ENCODE measurements at places on chromosomes 11 and 22.

GRCh38 chr11:110338684-110339083, 42.3 kb upstream of the RDX start:
- no peak for DNase-seq

DNA sequence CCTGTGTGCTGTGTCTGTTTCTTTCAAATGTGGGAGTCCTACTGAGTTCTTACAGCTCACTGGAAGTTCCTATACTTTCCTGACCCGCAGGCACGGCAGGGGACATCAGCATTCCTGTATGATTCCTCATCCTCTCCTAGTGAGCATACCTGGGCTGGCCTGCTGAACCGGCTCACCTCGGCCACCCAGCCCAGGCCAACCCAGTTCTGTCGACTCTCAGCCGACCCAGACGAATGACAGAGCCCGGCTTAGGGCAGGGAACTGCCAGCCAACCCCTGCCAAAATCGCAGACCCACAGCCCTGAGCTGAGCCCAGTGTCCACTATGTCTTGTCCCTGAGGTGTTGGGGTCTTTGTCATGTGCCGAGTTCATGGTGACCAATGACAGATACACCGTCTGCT, 339.7 kb downstream of the BRD1 start:
- peak; percentile 67 for DNase-seq

- DNase-seq, result peak; percentile 94
These were observed 13.2 kb downstream of the POLA2 start for GRCh38 chr11:65274735-65275682.

GRCh38 chr11:12185106-12185690, 74.8 kb downstream of the MICAL2 start:
- no peak for DNase-seq

DNA sequence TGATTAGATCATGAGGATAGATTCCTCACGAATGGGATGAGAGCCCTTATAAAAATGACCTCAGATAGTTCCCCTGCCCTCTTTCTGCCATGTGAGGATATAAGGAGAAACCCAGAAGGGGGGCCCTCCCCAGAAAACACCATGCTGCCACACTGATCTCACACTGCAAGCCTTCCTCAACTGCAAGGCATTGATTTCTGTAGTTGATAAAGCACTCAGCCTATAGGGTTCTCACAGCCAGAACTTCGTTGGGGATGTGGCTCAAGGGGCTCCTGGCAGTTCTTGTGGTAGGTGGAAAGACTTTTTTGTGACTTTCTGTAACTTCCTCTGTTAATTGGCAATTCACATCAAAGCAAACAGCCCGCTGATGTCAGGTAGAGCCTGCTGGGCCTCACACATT, 108.9 kb downstream of the CD44 start:
- DNase-seq, result no peak

DNA sequence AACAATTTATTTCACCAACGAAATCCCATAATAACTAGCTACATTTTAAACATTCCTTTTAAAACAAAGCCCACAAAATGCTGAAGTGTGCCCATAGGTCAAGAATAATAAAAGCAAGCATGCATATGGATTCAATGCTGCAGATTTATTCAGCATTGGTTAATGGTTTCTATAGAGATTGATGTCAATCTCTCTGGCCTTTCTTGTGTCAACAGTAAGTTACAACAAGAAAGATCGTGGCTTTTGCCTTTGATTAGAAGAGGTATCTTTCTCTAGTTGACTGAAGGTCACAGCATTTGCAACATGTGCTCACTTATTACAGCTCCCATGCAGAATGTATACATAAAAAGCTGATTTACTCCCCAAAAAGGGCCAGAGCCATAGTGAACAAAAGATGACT, 1.4 kb upstream of the SOX6 start:
- DNase-seq, result no peak

DNA sequence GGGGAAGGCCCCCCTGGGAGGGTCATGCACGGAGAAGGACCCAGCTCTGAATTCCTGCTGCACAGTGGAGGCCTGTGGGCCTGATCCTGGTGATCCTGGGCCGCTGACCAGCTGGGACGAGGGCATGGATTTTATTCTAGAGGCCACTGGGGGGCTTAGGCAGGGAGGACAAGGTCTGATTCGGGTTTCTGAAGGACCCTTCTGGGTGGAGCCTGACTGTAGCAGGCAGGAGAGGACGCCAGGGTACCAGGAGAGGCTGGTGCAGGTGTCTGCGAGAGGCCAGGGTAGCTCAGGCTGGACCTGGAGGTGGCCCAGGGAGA, 31.3 kb downstream of the MPPED1 start:
- DNase-seq, result no peak

GRCh38 chr11:8017894-8018483, 30.9 kb downstream of the EIF3F start:
- DNase-seq, result no peak

- DNase-seq, result no peak
These were observed 3.6 kb upstream of the CKAP5 start for GRCh38 chr11:46849631-46850030.

DNA sequence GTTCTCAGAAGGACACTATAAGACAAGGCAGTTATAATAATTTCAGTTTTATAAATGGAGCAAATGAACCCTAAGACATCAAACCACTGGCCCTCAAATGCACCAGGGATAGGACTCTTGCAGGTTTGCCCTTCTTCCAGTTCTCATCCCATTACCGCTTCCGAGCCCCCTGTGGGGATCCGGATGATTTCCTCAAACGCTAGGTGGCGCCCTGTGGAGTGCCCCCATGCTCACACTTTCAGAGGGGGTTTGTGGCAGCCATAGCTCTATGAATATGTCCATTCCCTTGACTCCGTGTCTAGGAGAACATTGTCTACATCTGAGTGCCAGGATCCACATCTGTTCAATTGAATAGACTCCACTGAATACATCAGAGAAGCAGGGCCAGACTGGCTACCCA, 816.3 kb downstream of the NTM start:
- DNase-seq, result no peak

GRCh38 chr22:38943201-38943600, 14.2 kb upstream of the APOBEC3A start:
- peak; percentile 19 for DNase-seq

- no peak for DNase-seq
These were observed 87.5 kb downstream of the RTL6 start for GRCh38 chr22:44410451-44410991.

- no peak for DNase-seq
These were observed 11.7 kb downstream of the SEC14L3 start for GRCh38 chr22:30460147-30460546.

GRCh38 chr11:73293356-73293936, 14.6 kb upstream of the ARHGEF17 start:
- DNase-seq, result no peak

GRCh38 chr22:41833369-41834004, 582 bp downstream of the SREBF2 start:
- peak; percentile 30 for DNase-seq

GRCh38 chr11:104897891-104898684, at the start of gene CASP12:
Gene CASP12, minus strand, starts transcription at chr11:104898460.
- DNase-seq, result no peak

DNA sequence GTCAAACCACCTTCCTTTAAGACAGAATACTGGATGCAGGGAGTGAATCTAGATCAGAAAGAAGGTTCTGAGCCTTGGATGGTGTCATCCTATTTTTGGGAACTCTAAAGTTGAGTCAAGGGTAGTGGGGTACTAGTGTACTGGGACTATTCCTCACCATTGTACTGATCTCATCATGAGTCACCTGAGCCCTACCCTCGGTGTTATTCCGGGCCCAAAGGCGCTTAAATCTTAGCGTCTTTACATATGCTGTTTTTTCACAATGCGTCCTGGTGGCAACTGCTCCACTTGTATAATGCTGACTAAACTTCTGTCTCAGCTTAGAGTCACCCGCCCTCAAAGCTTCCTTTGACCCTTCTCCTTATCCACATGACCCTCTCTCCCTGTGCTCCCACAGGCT, 25.3 kb upstream of the PATE1 start:
- no peak for DNase-seq

GRCh38 chr11:113124578-113124977, 163.4 kb downstream of the NCAM1 start:
- no peak for DNase-seq

GRCh38 chr11:102177126-102177525, 66.9 kb downstream of the YAP1 start:
- DNase-seq, result peak; percentile 19

GRCh38 chr22:31055117-31055634, 25.9 kb upstream of the SMTN start:
- no peak for DNase-seq

- peak; percentile 80 for DNase-seq
These were observed 663.8 kb upstream of the API5 start for GRCh38 chr11:42647993-42648392.

DNA sequence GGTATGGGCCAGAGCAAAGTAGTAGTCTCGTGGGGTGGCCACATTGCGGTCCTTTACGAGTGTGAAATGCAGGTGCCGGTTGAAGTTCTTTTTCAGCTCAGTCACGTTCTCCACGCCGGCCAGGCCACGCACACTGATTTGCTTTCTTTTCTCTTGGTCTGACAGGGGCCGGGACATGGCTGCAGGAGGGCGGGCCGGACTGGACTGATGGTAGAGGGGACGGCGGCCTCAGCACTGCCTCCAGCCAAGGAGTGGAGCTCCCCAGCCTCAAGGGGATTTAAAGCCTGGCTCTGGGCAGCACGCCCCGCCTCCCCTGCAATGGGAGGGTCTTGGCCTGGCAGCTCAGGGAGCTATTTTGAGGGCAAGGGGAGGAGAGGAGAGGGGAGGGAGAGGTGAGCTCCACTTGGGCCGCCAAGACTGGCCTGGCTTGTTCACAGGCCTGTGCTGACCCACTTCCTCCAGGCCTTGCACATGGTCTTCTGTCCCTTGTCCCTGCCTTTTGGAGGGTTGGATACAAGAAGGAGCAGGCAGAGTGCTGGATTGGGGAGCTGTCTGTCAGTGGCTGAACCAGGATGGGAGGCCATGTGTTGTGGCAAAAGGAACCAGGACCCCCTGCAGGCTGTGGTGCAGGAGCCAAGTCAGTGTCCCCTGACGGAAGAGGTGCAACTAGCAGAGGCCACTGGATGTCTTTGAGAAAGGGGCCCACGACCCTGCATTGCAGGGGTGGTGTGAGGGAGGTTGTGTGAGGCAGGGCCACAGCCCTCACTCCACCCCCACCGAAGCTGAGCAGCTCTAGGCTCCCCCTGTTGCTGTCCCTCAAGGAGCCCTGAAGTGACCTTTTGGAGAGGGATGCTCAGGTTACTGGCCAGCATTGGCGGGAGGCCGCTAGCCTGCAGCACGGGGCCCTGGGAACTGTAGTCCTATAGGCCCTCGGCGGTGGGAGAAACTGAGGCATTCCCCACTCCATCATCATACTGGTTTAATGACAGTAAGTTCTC, at the start of gene PYGM:
Gene PYGM (minus strand): TSS at position 253 of the 998 bp plus-strand sequence. CDS start 76 bp downstream, at position 177.
- no peak for DNase-seq

DNA sequence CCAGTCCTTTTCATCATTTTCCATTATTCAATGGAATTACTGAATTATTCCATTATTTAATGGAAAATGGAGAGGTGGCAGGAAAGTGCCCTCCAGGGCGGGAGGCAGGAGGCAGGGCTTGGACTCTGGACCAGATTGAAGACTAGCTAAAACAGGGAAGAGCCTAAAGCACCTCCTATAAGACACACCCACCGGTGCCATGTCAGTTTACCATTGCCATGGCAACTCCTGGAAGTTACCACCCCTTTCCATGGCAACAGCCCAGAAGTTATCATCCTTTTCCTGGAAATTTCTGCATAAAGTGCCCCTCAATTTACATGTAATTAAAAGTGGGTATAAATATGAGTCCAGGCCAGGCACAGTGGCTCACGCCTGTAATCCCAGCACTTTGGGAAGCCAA, 443.7 kb downstream of the TBC1D22A start:
- no peak for DNase-seq

- DNase-seq, result no peak
These were observed 149.1 kb downstream of the UVRAG start for GRCh38 chr11:75964071-75964470.

- DNase-seq, result no peak
These were observed 26.7 kb downstream of the RRP8 start for GRCh38 chr11:6576471-6577373.

GRCh38 chr11:116553482-116553881, 219.3 kb downstream of the BUD13 start:
- DNase-seq, result no peak

GRCh38 chr11:61967116-61967923, at the start of gene FTH1:
Gene FTH1, minus strand, starts transcription at chr11:61967634. Its CDS starts 209 bp downstream, at chr11:61967425.
- peak; percentile 95 for DNase-seq

DNA sequence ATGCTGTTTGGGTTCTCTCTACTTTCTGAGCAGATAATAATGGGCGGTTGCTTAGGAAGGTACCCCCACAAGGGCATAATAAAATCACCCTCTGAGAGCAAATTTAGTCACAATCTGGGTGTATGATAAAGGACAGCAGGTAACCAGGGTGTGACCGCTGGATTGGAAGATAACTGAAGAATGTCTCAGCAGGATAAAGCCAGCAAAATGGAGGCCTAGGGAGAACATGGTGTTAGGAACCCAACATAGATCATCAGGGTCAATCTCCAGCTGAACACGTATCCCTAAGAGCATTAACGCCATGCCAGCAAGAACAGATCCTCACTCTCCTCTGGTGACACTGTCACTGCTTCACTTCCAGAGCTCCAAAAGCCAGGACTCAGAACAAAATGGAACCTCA, 64.5 kb upstream of the SCUBE2 start:
- DNase-seq, result no peak

GRCh38 chr22:37098976-37099591, 10.4 kb downstream of the TMPRSS6 start:
- DNase-seq, result no peak

GRCh38 chr11:134656861-134657540, 245.0 kb upstream of the B3GAT1 start:
- DNase-seq, result no peak

GRCh38 chr11:106691807-106692365, 326.4 kb downstream of the GUCY1A2 start:
- DNase-seq, result peak; percentile 25

GRCh38 chr22:19716041-19716828, 1.9 kb downstream of the SEPTIN5 start:
- no peak for DNase-seq

DNA sequence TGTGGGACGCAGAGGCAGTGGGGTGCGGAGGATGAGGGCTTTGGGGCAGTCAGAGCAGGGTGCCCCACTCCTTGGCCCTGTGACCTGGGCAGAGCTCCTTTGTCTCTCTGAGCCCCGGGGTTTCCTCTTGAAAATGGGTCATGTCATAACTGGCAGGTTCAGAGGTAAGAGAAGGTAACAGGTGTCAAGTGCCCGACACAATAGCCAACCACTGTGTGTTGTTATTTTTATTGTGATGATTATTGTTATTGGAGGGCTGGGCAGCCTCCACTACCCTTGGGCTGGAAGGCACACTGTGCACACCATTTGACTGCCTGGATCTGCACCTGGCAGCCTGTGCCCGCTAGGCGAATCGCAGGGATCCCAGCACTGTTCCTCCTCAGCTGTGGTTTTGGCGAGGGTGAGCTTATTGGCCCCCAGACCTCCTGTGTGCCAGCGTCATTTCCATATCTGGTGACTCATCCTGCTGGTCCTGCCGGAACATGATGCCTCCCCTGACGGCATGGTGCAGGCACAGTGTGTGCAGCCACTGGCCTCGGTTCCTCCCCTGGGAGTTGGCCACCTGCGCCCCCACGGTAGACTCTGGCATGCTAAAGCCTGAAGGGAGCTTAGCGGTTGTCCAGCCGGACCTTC, 15.4 kb upstream of the SOX10 start:
- peak; percentile 35 for DNase-seq

DNA sequence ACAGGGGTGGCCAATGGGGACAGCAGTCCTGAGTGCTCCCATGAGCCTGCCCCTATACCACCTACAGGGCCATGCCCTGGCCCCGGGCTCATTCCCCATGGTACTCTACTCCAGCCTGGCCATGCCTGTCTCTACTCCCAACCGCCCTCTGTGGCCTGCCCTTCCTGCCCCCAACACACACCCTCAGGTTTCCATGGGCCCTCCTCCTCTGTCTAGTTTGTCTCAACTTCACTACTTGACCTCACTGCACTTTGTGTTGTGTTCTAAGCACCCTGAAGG, 26.3 kb upstream of the RASL10A start:
- no peak for DNase-seq
